ENCODE measurements at places on chromosomes 5 and 9. TPM values are rescaled to one million over a fixed set of nuclear protein-coding genes. Genes with fewer than 3 reads are reported as not detected.

DNA sequence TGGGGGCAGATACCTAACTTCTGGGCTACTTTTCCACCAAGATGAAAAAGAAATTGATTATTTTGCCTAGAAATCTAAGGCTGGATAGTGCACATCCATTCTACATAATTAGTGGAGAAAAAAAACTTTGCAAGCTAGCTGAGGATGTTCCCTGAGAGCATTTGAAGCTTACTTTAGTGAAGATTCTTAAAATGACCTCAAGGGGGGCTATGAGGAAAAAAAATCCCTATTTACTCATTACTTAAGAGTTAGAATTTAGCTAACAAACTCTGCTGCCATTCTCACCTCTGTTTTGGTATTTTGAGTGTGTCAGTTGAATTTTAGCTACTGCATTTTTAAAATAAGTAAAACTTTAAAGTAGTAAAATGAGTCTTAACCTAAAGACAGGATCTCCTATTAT is 9.2 kb upstream of the FGF10 start:
- no peaks in the 10 kb centered on the region for H3K36me3 ChIP-seq
- H3K27me3 ChIP-seq: no peaks in the 10 kb centered on the region
- no peaks in the 10 kb centered on the region for H3K4me1 ChIP-seq
- no peak overlapping the region for H3K4me3 ChIP-seq
- no peak overlapping the region for H3K27ac ChIP-seq

GRCh38 chr5:59819806-59820205 is 73.7 kb downstream of the PDE4D start:
- no peaks in the 10 kb centered on the region for H3K27me3 ChIP-seq
- no peaks in the 10 kb centered on the region for H3K36me3 ChIP-seq
- no peak overlapping the region for H3K4me3 ChIP-seq
- H3K4me1 ChIP-seq: no peaks in the 10 kb centered on the region

DNA sequence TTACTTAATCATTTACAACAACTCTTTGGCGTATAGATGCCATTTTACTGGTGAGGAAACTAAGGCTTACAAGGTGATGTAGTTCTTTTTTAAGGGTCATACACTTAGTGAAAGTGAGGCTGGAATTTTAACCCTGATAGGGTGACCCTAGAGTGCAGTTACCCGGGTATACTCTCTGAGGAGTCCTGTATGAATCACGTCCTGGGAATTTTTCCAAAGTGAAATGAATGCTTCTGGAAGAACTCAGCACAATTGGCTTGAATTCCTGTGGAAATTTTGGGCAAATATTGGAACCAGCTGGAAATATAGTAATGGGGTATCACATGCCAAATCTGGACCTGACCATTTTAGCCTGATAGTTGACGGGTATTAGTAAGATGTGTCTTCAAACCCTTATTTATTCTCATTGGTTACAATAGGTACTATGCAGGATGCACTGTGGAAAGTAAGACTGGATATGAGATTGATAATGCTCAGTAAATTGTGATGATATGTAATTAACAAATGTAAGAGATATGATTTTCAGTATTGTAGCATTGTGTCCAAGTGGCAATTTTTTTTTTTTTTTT is 14.8 kb downstream of the SUB1 start:
- no peak for DNase-seq
- H3K4me1 ChIP-seq: no peaks in the 10 kb centered on the region
- H3K27me3 ChIP-seq: no peaks in the 10 kb centered on the region
- no peak overlapping the region for H3K4me3 ChIP-seq

- H3K4me3 ChIP-seq: no peak overlapping the region
- H3K27ac ChIP-seq: no peak overlapping the region
- no peaks in the 10 kb centered on the region for H3K4me1 ChIP-seq
Measured at GRCh38 chr5:8726383-8727036, 819.4 kb downstream of the SEMA5A start.

GRCh38 chr9:107694390-107694789 is 204.8 kb upstream of the KLF4 start:
- DNase-seq: no peak
- peaks cover 8% of the 10 kb centered on the region for H3K4me1 ChIP-seq
- H3K27me3 ChIP-seq: no peaks in the 10 kb centered on the region
- no peaks in the 10 kb centered on the region for H3K36me3 ChIP-seq

GRCh38 chr5:169398515-169398914 is 97.6 kb upstream of the SLIT3 start:
- H3K27me3 ChIP-seq: no peaks in the 10 kb centered on the region
- no peak for DNase-seq
- no peak overlapping the region for H3K4me3 ChIP-seq
- H3K4me1 ChIP-seq: no peaks in the 10 kb centered on the region
- H3K27ac ChIP-seq: no peak overlapping the region
- H3K36me3 ChIP-seq: no peaks in the 10 kb centered on the region

DNA sequence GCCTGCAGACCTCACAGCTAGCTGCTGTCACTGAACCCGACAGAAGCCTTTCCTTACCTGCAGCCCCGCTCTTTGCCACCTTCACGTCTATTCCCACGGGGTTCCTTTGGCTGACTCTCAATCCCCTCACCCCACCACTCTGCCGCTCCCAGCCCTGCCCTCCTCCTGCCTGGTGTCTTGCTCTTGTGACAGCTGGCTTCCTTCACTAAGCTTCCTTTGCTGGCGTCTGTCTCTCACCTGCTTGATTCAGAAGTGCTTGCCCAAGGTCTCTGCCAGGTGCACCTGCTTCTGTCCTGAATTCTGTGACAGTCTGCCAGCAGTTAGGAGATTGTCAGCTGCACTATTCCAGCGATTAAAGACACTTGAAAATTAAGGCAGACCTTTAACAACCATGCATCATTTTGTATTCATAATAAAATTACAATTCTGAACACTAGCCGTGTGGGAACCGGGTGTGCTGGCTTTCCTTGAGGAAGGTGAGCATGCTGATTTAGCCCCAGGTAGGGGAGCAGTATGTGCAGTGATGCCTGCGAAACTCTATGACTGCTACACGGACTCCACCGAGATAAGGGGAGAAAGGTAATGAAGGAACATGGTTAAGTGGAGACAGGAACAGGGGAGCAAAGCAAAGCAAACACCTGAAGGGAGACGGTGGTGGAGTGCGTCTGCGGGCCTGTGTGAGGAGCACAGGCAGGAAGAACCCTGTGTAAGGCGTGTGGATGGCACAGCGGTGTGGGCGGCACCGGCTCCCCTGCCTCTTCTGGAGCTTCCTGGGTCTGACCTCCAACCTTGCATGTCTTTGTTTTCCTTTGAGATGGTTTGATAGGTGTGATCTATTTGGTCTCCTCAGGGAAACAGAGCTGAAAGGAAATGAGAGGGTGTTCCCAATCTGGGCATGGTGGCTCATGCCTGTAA is 80.1 kb upstream of the CACNA1B start:
- peaks cover 6% of the 10 kb centered on the region for H3K36me3 ChIP-seq
- DNase-seq: no peak
- no peak overlapping the region for H3K27ac ChIP-seq

DNA sequence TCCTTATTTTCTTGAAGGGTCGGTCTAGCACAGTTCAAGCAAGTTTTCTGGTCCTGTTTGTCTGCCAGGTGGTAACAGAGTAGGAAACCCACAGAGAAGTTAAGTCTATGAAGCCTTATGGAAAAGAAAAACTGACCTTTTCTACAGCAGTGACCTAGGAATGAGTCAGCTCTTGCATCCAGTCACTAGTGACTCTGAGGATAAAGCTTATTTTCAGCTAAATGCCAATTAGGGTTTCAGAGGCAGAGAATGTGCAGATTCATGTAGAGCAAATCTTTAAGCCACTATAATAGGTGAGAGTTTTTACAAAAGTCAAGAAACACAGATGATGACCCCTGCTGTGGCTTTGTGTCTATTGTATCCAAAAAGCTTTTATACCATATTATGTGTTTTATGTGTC is 100.7 kb downstream of the CWC27 start:
- no peaks in the 10 kb centered on the region for H3K36me3 ChIP-seq
- no peaks in the 10 kb centered on the region for H3K4me1 ChIP-seq
- DNase-seq: no peak
- H3K27me3 ChIP-seq: no peaks in the 10 kb centered on the region
- no peak overlapping the region for H3K4me3 ChIP-seq

GRCh38 chr9:123120953-123121352 is 87.5 kb downstream of the GPR21 start:
- H3K4me3 ChIP-seq: no peak overlapping the region
- no peaks in the 10 kb centered on the region for H3K27me3 ChIP-seq
- peaks cover 22% of the 10 kb centered on the region for H3K4me1 ChIP-seq
- H3K36me3 ChIP-seq: peaks cover 30% of the 10 kb centered on the region

DNA sequence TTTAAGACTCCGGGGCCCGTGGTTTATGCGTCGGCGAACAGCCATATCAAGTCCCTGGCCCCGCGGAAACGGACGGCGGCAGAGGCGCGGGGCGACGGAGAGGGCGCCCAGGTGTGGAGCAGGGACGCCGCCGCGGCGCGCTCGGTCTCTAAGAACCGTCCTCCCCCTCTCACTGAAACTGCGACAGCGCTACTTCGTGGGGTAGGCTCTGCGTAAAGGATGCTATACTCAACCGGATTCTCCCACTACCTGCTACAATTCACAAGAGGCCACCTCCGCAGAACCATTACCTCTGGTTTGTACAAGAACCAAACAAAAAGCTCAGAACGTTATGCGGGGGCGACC is 404 bp downstream of the MRNIP start:
- H3K4me1 ChIP-seq: peaks cover 27% of the 10 kb centered on the region
- H3K27ac ChIP-seq: peak overlapping the region; percentile 54
- DNase-seq: peak; percentile 81
- H3K36me3 ChIP-seq: peaks cover 8% of the 10 kb centered on the region

- DNase-seq: peak; percentile 44
- H3K36me3 ChIP-seq: no peaks in the 10 kb centered on the region
- no peak overlapping the region for H3K27ac ChIP-seq
- H3K4me3 ChIP-seq: no peak overlapping the region
Measured at GRCh38 chr5:54766748-54767147, 218.6 kb downstream of the ESM1 start.

- no peak overlapping the region for H3K4me3 ChIP-seq
- H3K27ac ChIP-seq: no peak overlapping the region
- no peak for DNase-seq
- H3K36me3 ChIP-seq: no peaks in the 10 kb centered on the region
Measured at GRCh38 chr5:36033486-36033885, 33.2 kb downstream of the UGT3A2 start.

- no peak overlapping the region for H3K4me3 ChIP-seq
- H3K4me1 ChIP-seq: no peaks in the 10 kb centered on the region
- H3K27me3 ChIP-seq: no peaks in the 10 kb centered on the region
- no peak overlapping the region for H3K27ac ChIP-seq
- DNase-seq: no peak
Measured at GRCh38 chr9:77848404-77848803, 183.2 kb downstream of the GNAQ start.

GRCh38 chr9:95511952-95512708 is 4.6 kb downstream of the PTCH1 start:
- peak; percentile 68 for DNase-seq
- H3K27ac ChIP-seq: no peak overlapping the region
- peaks cover 36% of the 10 kb centered on the region for H3K4me1 ChIP-seq

GRCh38 chr9:72041775-72042194 is 18.6 kb downstream of the C9orf57 start:
- no peaks in the 10 kb centered on the region for H3K27me3 ChIP-seq
- H3K4me1 ChIP-seq: no peaks in the 10 kb centered on the region
- H3K36me3 ChIP-seq: no peaks in the 10 kb centered on the region
- no peak overlapping the region for H3K4me3 ChIP-seq
- no peak for DNase-seq

DNA sequence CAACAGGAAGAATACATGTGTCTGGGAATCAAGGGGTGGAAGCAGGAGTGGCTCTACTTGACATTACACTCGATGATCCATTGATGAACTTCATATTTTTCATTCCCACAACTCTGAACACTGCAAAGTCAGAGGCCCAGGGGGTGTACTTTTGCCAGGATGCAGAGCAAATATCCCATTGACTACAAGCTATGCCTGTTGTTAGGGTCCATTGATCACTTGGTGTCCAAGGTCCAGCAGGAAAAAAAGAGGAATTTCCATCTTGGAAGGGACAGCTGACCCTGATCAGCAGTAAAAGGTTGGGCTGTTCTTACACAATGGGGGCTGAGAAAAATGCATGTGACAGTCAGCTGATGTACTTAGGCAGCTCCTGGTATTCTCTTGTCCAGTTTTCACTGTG is 118.5 kb upstream of the MAP1B start:
- H3K4me1 ChIP-seq: no peaks in the 10 kb centered on the region
- no peak for DNase-seq
- H3K36me3 ChIP-seq: no peaks in the 10 kb centered on the region

GRCh38 chr5:38695021-38695958 is 138.8 kb upstream of the LIFR start:
- no peak for DNase-seq
- H3K4me3 ChIP-seq: no peak overlapping the region
- no peaks in the 10 kb centered on the region for H3K36me3 ChIP-seq
- H3K27ac ChIP-seq: no peak overlapping the region
- H3K4me1 ChIP-seq: no peaks in the 10 kb centered on the region

GRCh38 chr9:129273941-129274684 is 96.1 kb upstream of the IER5L start:
- H3K4me3 ChIP-seq: no peak overlapping the region
- H3K4me1 ChIP-seq: no peaks in the 10 kb centered on the region
- no peak overlapping the region for H3K27ac ChIP-seq
- H3K27me3 ChIP-seq: no peaks in the 10 kb centered on the region

DNA sequence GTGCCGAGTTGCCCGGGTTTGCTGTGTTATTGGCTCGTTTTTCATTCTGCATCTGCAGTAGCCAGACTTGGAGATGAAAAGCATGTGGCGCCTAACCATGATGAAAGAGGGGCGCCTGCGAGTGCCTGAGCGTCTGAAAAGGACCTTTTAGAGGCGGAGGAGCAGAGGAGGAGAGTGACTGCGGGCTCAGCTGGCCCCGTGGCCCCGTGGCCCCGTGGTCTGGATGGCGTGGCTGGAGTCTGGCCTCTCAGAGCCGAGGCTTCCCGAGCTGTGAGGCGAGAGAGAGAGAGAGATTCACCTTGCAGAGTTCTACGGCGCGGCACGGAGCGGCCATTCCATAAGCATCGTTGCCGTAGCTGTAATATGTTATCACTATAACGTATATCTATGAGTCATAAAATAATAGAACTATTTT is 55.3 kb upstream of the RNU6ATAC start:
- H3K27ac ChIP-seq: no peak overlapping the region
- H3K4me1 ChIP-seq: no peaks in the 10 kb centered on the region

GRCh38 chr5:67293226-67293625 is 96.6 kb upstream of the CD180 start:
- H3K4me1 ChIP-seq: no peaks in the 10 kb centered on the region
- H3K4me3 ChIP-seq: no peak overlapping the region
- DNase-seq: peak; percentile 15
- no peaks in the 10 kb centered on the region for H3K27me3 ChIP-seq
- no peaks in the 10 kb centered on the region for H3K36me3 ChIP-seq

Gene GPR151
- not detected for total RNA-seq

Gene KLHL3
- 0.67 TPM for total RNA-seq

Gene SLC34A1
- total RNA-seq: not detected

Gene INVS
- 33.8 TPM for total RNA-seq

Gene RNF183
- not detected for total RNA-seq

Gene IL3
- total RNA-seq: not detected

Gene FOXD4L5
- not detected for total RNA-seq

Gene C5orf58
- total RNA-seq: not detected

Gene SPATA31A3
- not detected for total RNA-seq

Gene KIF3A
- total RNA-seq: 23.1 TPM

Measured in Karpas-422 (cell line).